ENCODE measurements at places on chromosomes 13 and 19.

GRCh38 chr13:69683921-69684686 is 423.5 kb upstream of the ATXN8OS start:
- no peak for DNase-seq

DNA sequence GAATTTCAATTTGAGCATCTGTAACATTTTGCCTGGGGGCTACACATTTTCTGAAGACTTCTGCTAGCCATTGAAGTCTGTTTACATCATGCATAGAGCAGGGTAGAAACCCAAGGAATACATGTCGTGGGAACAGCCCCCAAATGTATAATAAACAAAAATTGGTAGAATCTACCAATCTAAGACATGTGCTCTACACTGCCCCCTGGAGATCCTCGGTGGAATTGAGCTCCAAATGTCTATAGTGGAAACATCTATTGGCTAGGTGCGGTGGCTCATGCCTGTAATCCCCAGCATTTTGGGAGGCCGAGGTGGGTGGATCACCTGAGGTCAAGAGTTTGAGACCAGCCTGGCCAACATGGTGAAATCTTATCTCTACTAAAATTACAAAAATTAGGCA is 57.3 kb downstream of the MBD3L2B start:
- peak; percentile 33 for DNase-seq

GRCh38 chr13:73417012-73417615 is 358.3 kb downstream of the KLF5 start:
- no peak for DNase-seq

- DNase-seq, result no peak
Observed at GRCh38 chr13:31755803-31756212, 16.5 kb downstream of the RXFP2 start.

DNA sequence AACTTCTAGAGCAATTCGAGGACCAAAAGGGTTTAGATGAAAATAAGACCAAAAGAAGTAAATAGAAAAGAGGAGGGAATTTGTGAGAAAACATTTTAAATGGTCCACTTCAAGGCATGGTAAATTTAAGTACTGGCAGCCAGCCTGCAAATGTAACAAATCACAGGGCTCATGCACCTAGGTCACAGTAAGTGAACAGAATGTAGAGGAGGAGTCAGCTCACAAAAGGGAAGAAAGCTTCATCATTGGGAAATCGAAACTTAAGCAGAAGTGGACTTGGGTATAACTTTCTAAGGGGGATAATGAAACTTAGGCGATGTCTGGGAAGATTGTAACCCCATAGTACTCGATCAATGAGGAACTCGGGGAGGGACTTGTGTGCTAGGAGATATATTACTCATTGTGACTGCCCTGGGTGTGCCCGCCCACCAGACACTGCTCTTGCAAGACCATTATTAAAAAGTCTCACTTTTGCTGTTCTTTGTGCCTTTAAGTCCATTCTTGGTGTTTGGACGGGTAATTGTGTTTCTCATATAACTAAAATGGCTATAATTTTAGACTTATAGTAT is 1053.6 kb upstream of the MIR17HG start:
- no peak for DNase-seq

GRCh38 chr19:6861683-6862286 is 25.6 kb upstream of the ADGRE1 start:
- no peak for DNase-seq

- DNase-seq, result no peak
Observed at GRCh38 chr13:93023929-93024328, 202.7 kb upstream of the GPC6 start.

DNA sequence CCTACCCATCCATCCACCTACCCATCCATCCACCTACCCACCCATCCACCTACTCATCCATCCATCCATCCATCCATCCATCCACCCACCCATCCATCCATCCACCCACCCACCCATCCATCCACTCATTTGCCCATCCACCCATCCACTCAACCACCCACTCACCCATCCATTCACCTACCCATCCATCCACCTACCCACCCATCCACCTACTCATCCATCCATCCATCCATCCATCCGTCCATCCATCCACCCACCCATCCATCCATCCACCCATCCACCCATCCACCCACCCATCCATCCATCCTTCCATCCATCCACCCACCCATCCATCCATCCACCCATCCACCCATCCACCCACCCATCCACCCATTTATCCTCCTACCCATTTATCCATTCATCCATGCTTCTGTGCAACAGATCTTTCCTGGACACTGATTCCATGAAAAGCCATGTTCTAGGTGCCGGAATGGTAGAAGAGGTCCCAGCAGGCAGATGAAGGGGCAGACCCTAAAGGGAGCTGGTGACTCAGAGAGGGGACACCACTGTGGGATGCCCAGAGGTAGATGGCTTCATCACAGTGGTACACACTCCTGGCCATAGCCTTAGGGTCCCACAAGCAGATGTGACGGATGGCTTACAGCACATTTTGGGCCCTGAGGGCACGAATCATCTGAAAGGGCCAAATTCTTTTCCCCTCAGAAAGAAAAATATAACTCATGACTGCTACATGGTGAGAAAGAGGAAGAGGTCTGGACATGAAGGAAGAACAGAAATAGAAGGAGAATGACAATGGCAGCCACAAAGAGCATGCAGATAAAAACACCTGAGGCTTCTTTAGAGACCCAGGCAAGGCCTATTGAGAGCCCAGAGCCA is 76.0 kb downstream of the KCTD15 start:
- DNase-seq, result no peak

DNA sequence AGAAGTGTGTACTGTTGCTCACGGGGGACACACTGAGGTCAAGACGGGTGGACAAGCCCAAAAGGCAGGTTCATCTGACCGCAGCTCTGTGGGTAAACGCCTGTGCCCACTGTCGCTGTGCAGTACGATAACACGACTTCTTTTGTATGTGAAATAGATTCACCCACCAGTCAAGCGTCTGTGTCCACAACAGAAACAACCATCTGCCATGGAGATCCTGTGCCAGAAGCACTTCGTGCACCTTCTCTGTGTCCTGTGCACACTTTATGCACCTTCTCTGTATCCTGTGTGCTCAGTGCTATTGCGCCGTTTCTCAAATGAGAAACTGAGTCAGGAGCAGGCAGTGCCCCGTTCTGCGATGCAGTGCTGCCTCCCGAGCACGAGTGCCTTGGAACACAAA is 138.9 kb downstream of the ATP11A start:
- DNase-seq, result no peak

DNA sequence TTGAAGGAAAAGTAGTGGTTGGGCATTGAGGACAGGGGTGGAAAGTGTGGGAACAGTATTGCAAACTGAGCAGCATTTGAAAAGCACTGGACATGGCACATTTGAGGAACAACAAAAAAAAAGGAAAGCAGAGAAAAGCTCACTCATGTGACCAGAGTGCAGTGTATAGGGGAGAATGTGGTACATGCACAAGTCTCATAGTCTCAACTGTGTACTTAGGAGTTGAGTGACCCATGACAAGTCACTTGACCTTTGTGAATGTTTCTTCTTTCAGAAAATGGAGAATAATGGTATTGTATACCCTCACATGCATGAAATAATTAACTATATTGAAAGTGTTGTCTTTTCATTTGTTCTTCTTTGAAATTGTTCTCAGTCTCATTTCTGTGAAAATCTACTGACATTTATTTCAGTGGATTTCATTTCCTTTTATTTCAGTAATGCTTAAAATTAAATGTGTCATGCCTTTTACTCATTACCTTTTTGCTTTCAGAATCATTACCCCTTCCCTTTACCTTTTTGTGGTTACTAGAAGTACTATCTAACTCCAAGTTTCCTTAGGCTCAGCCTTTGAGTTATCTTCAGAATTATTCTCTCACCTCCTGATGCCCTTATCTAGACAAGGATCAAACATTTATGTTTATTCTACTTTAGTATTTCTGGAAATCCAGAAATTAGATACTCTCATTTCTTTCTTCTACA is 79.1 kb upstream of the MLNR start:
- DNase-seq, result no peak

DNA sequence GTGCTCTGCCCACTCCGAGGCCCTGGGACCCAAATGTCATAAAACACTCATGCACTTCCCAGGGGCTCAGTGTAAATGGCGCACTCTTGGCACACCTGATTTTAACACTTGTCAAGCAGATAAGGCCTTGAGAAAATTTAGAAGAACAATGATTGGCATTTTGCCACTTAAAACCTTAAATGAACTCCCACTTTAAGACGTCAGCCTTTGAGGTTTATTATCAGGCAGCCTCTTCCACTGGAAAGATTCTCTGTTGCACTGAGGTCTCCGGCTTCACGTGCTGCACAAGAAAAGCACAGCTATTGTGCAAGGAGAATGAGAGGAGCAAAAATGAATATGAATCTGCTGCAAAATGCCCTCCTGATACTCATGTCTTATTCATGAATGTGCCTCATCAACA is 38.5 kb upstream of the ATP11A start:
- DNase-seq, result no peak

- DNase-seq, result no peak
Observed at GRCh38 chr13:26919311-26919710, 158.7 kb upstream of the GPR12 start.

DNA sequence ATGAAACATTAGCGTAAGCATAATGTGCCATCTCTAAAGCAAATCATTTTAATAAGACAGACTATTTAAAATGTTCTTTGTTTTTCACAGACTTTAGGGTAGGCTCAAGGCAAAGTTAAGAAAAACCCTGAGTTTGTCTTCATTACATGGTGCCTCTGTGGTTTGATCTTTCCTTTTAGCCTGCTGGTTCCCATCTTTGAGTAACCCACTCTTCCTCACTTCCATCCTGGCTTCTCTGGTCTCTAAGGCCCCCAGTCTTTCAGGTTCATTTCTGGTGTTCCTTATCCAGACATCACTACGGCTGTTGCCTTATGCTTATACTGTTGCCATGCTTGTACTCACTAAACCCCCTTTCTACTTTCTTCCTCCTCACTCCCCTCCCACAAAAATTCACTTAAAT is 38.4 kb downstream of the DACH1 start:
- DNase-seq, result no peak

- DNase-seq, result no peak
Observed at GRCh38 chr13:105587786-105588185, 947.7 kb downstream of the EFNB2 start.

DNA sequence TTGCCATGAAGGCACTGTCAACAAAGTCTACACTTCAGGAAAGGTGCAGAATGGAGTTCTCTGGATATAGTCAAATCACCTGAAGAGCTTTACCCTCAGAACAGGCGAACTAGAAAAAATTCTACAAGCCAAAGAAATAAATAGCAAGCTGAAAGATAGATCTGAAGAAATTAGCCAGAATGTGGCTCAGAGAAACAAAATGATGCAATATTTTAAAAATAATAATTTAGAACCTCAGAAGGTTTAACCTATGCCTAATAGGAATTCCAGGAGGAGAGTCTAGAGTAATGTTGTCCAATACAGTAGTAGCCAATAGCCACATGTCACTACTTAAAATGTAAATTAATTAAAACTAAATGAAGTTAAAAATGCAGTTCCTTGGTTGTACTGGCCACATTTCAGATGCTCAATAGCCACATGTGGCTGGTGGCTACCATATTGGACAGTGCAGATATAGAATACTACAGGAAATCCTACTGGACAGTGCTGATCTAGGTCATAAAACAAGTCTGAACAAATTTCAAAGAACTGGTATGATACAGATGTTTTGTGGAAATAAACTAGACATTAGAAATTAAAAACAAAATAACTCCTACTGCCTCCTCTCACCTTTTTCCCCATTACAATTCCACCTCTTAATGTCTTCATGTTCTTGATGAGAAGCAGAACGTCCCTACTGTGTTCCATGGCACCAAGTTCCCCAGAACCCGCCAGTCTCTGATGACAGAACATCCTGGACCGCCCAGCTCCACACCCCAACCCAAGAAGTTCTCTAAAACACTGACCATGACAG is 679 bp upstream of the CDADC1 start:
- DNase-seq, result no peak

- no peak for DNase-seq
Observed at GRCh38 chr13:88456151-88456550, 785.0 kb downstream of the SLITRK5 start.

GRCh38 chr13:33310245-33311038 is 24.9 kb upstream of the STARD13 start:
- DNase-seq, result no peak

GRCh38 chr19:33098055-33098534 is 17.1 kb downstream of the GPATCH1 start:
- no peak for DNase-seq

GRCh38 chr19:41720103-41720502 is 11.7 kb downstream of the CEACAM5 start:
- DNase-seq, result no peak

GRCh38 chr13:111584101-111584672 is 263.7 kb downstream of the TEX29 start:
- DNase-seq, result no peak

GRCh38 chr19:5612891-5613865 is 9.4 kb downstream of the SAFB2 start:
- DNase-seq, result no peak

DNA sequence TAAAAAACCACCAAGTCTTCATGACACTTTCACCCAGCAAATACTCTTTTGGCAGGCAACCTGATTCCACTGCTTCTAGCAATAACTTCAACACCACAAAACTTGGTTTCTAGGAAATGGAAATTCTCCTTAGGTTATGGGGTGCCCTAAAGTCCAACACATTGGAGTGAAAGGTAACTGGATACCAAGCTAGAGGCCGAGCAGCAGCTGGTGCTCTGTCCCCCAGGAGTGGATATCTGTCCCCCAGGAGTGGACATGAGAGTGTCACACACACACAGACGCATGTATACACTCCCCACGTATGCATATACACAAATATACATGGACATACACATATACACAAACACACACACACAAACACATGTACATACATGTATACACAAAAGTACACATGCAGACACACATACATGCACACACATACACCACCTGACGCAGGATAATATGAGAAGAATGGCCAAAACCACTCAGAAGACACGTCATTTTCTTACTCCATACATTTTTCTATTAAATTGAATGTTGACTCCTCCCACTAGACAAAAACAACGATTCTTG is 50.8 kb downstream of the RFX2 start:
- DNase-seq, result no peak

GRCh38 chr19:4477034-4477801 is 5.1 kb downstream of the HDGFL2 start:
- no peak for DNase-seq

Data from effector memory CD8-positive, alpha-beta T cell (primary cell).